ENCODE measurements at places on chromosomes 12 and 14.

DNA sequence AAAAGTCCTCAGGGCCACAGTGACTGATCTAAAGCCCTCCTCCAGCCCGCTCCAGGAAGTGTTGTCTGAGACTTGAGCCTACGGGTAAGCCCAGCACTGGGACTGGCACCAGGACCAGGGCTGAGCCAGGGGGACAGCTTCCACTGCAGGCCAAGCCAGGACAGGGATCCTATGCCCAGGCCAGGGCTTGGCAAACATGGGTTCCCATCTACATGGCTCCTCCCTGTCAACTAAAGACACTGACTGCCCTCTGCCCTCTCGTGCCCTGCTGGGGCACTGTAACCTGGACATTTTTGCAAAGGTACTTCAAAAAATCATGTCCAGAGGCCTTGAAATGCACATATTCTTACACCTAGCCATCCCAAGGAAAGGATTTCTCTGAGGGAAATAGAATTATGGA is 88.0 kb downstream of the VWF start:
- DNase-seq = no peak

GRCh38 chr12:43015090-43015737 is 425.7 kb upstream of the PRICKLE1 start:
- DNase-seq = no peak

DNA sequence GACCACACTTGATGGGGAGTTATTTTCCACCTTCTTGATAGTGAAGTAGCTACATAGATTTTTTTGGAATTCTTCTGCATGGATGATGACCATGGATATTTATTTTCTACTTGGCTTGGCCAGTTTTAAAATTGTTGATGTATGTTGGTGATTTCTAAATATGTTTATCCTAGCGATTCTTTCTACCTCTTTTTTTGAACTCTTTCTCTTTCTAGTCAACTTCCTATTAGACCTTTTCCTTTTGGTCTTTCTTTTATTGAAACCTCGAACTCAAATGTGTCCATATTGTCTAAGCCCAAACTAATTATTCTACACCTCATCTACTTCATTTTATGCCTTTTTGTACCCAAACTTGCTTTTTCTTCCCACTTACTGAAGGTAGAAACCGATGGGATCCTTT is 37.0 kb downstream of the CCDC91 start:
- no peak for DNase-seq

GRCh38 chr14:68879321-68879781 is 86.5 kb upstream of the ZFP36L1 start:
- no peak for DNase-seq

- DNase-seq = no peak
These were observed 8.6 kb downstream of the GLTP start for GRCh38 chr12:109871668-109872314.

- no peak for DNase-seq
These were observed 8.6 kb upstream of the ALDH2 start for GRCh38 chr12:111758120-111758561.

DNA sequence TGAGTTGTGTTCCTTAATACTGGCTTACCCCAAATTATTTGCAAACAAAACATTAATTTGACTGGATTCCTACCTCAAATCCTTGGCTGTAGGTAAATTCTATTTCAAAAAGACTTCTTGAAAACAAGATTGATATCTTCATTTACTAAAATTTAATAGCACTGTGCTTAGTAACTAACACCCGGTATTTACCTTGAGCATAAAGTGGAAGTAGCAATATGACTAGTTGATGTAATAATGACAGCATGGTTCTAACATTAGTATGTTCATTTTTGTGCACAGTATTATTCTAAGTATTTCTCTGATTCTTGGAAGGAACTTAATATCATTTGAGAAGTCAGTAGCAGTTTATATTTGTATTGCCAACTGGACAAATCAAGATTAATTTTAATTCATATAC is 96.8 kb downstream of the PPHLN1 start:
- DNase-seq = no peak

DNA sequence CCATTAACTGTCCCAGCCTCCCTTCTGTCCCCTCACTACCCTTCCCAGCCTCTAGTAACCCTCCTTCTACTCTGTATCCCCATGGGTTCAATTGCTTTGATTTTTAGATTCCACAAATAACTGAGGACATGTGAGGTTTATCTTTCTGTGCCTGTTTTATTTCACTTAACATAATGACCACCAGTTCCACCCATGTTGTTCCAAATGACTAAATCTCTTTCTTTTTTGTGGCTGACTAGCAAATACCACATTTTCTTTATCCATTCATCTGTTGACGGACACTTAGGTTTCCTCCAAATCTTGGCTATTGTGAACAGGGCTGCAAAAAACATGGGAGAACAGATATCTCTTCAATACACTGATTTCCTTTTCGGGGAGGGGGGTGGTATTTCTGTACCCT is 65.7 kb downstream of the PRKD1 start:
- no peak for DNase-seq
